Testis (tissue), 5 donors: ENCODE measurements at places on chromosomes 11 and 22.

DNA sequence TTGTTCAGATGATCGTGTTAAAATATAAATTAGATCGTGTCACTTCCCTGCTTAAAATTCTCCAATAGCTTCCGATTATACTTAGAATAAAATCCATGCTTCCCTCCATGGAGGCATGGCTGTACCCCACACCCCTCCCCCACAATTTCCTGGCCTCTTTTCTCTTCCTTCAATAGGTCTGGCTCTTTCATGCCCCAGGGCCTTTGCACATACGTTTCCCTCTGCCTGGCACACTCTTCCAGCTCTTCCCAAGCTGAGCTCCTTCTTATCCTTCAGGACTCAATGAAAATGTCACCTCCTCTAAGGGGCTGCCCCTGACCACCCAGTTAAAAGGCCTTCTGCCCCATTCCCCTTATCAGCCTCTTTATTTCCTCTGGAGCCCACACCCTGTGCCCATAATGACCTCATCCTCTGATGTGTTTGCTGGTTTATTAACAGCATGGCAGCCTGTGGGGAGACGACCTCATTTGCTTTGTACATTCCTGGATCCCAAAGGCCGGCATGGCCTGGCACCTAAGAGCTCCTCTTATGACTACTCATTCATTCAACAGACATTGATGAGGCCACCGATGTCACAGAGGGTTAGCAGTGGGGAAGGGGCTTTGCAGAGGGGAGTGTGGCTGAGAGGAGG is 9.0 kb upstream of the FLRT1 start:
- no peak for DNase-seq

DNA sequence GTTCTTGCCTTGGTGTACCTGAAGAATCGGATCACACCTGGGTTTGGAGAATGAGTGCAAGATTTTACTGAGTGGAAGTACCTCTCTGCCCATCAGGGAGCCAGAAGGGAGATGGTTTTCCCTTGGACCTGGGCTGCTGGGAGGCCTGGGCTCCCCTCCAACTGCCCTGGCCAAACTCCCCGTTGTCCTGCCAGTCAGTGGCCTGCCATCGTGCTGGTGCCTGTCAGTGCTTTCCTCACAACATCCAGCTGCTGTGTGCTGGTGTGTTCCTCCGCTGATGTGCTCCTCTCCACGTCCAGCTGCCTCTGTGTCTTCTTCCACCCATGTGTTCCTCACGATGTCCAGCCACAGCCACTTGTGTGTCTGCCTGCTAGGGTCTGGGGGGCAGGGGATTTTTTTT is 87.9 kb upstream of the CLPB start:
- no peak for DNase-seq

DNA sequence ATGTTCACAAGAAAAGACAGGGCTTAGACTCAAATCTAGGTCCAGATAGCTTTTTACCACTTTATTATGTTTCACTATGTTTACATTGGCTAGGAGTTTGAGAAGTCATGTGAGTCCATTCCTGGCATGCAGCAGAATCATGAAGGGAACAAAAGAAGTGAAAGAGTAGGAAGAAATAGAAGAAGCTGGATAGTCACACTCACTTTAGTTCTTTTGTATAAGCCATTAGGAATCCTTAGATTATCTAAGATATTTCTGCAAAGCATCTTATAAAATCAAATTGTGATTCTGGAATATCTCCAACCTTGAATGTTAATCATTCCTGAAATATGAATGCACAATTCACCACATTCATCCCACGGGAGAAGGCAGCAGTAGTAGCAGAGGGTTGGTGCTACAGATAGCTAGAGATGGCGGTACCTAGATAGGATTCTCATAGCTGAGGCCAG is 31.9 kb downstream of the MAML2 start:
- no peak for DNase-seq

DNA sequence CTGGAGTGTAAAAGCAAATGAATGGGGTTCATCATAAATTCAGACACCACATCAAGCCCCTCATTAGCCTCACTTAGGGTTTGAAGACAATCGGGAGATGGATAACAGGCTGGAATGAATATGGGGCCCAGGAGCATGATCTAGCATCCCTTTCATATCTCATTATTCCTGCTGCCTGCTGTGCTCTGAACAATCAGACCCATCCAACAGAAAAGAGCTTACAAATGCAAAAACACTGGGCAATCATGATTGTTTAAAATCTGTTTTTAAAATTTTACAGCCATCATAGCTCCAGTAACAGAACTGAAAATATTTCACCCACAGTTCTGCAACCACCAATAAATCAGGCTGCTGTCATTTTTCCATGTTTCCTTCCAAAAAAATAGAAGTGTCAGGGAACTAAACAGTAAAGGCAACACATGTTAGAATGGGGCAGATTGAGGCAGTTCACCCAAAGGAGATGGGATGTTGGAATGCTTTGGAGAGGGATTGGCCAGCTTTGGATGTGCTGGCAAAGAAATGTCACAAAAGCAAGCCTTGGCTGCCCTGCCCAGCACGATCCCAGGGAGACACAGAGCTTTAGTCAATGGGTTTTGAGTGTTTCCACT is 47.8 kb upstream of the BMAL1 start:
- DNase-seq, result no peak

GRCh38 chr11:2521733-2522630 is 77.2 kb downstream of the KCNQ1 start:
- peak; percentile 10 for DNase-seq

DNA sequence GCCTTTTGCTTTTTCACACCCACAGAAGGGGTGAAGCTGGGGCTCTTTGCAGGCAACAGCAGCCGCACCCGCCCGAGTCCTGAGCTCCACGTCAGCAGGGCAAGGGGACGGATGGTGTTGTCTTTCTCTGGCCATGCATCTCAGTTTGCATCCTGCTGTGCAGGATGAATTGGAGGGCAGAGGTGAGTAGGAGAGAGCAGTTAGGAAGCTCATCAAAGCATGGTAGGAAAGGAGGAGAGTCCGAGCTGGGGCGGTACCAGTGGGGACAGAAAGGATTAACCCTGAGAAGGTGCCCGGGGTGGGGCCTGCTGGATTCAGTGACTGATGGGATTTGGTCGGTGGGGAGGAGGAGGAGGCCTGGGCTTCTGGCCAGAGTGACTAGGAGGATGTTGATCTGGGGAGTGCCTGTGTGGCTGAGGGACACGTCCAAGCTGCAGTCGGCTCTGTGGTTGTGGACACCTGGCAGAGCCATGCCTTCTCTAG is 14.6 kb downstream of the FAM83F start:
- DNase-seq, result no peak

- DNase-seq, result no peak
Observed at GRCh38 chr22:43183496-43184277, 3.2 kb downstream of the TTLL12 start.

DNA sequence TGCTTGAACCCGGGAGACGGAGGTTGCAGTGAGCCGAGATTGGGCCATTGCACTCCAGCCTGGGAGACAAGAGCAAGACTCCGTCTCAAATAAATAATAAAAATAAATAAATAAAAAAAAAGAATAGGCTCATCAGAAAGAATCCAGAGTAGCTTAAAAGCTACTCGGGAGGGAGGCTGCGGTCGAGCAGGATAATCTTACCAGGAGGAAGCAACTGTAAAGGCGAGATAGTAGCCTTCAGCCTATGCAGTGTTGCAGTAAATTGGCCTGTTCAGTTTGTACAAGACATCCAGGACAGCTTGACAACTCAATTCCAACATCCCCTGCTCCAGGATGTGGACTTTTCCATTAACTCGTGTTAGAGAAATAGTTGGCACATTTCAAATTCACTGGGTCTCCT is 1164.7 kb downstream of the LRRC4C start:
- no peak for DNase-seq

DNA sequence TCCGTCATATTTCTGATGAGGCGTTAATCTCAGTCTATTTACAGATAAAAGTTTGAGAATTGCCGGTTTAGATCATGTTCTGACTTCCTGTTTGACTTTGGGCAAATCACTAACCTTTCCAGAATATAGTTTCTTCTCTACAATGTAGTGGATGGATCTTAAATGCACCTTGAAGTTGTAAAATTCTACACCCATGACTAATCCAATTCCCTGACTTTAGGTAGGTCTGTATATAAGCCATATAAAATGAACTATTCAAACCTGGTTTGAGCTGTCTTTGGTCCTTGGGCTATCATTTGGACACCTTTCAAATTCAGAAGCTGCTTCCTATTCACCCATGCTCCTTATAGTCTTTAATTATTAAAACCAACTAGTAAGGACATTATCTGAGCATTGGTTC is 52.2 kb upstream of the BLID start:
- no peak for DNase-seq

GRCh38 chr11:15248749-15249148 is 134.0 kb downstream of the INSC start:
- no peak for DNase-seq

- no peak for DNase-seq
Observed at GRCh38 chr22:19911540-19912270, 29.9 kb upstream of the COMT start.

- no peak for DNase-seq
Observed at GRCh38 chr22:46726986-46727317, 11.1 kb downstream of the CERK start.

- DNase-seq, result no peak
Observed at GRCh38 chr11:92130421-92130831, 94.2 kb upstream of the FAT3 start.

DNA sequence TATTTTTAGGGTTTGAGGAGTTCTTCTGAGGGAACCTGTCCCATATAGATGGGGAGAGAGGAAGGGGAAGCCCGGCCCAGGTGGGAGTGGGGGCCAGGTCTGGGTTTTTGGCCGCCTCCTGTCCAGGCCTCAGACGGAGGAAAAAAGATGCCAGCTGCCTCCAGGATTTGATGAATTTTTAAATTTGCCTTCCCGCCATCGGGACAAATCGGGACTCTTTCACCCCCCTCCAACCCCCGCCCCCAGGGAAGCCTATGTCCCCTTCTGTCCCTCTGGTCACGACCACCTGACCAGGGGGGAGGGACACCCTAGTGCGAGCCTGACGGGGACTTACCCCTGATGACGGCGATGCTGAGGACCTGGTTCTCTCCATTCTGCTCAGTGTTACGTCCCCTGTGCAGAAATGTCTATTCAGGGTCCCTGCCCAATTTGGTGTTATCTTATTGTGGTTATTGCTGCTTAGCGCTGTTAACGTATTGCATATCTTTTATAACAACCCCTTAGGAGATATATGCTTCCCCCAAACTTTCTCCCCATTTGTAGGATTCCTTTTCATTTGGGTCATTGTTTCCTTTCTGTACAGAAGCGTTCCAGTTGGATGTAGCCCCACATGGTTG is 115.9 kb upstream of the GRK3 start:
- no peak for DNase-seq

- no peak for DNase-seq
Observed at GRCh38 chr11:5524756-5525155, 8.3 kb upstream of the UBQLNL start.

DNA sequence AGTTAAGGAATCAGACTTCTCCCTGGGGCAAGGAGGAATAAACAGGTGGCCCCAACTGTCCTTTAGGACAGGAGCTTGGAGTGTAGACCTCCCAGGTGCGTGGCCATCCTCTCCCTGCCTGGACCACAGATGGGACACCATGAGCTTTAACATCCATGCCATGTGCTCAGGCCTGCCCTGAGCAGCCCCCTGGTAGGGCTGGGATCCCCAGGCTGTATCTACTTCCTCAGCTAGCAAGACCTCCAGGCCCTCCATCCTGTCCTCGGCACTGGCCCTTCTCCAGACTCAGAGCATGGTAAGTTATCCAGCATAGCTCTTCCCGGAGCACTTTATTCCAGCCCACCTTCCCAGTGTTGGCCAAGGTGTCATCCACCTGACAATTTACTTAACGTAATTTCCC is 5.7 kb downstream of the CD6 start:
- no peak for DNase-seq

DNA sequence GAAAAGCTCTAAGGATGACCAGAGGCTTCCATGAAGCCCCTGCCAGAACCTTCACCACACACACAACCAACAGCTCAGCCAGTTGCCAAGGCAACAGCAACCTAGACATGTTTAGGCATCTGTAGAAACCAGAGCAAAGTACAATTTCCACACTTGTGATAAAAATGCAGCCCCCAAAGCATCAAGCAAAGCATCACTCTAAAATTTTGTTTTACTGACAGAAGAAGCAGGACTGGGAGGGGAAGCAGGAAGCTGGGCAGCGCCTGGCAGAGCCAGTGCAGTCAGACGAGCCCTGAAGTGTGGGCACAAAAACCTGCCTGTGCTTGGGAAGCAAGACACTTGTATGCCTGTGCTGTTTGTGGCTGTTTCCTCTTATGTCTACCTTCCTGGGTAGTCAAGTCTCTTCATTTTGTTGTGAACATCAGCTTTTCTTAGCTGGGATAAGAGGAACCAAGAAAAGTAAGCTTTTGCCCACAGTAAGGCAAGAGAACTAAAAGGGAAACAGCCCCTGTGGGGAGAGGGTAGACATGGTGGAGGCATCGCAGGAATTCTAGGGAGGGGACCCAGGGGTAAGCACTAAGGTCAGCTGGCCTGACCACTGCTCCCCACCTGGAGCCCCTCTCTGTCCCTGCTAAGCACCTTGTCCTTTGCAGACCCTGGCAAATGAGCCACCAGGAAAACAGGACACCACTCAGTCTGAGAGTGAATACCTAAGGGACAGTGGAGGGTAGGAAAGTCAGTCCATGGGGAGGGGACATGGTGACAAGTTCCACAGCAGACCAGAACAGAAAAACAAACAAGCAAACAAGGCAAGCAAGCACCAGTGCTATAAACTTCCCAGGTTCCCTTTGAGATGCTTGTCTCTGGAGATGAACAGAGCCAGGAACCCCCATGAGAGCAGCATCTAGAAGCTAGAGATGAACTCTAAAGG is 13.4 kb downstream of the PACSIN2 start:
- DNase-seq, result no peak

DNA sequence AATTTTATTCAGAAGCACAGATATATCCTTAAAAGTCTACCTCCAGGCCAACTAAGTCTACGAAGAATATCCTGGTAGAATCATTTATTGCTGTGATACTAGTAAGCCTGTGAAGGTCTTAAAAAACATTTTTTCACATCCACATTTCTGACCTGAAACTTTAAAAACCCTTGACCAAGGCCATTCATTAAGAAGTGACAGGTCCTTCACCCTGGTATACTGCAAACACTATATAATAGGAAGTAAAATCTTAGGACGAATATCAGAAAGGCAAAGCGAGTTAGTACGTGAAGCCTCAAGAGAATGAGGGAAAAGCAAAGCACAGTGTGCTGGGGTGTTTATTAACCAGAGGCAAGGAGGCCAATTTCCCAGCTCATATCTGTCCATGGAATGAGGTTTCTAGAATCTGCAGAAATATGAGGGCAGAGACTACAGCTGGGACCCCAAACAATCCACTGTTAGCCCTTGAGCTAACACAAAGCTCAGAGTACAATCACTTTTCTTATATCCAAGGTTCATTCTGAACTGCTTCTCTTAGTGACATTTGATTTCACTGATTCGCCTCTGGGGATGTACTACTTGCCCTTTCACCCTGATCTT is 71.0 kb downstream of the AMBRA1 start:
- DNase-seq, result no peak
